ENCODE measurements at places on chromosomes 12 and 14.

DNA sequence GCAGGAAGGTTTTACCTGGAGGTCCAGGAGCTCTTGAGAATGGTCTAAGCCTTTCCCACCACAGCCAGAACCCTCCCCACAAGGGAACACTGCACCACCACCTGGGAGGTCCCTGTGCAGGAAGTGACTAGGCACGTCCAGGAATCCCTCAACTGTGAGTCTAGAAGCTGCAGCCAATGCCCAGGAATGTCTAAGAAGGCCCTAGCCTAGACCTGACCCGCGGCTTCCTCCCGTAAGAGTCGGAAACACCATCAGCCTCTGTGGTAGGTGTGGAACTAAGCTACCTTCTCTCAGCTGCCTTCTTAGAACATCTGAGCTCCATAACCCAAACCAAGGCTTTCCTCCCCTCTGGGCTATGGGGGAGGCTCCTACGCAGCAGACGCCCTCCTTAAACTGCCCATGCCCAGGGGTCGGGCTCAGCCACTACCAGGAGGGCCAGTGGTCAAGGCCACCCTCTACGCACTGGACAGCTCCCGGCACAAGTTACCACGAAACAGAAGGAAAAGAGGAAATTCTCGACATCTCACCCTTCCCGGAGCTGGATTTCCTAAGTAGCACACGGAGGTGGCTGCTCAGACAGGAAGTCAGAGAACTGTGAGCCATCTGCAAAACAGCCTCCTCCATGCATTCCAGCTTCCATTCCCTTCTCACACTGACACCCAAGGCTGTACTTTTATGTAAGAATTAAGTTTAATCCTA is 25.5 kb downstream of the ZFYVE21 start:
- no peak for DNase-seq

DNA sequence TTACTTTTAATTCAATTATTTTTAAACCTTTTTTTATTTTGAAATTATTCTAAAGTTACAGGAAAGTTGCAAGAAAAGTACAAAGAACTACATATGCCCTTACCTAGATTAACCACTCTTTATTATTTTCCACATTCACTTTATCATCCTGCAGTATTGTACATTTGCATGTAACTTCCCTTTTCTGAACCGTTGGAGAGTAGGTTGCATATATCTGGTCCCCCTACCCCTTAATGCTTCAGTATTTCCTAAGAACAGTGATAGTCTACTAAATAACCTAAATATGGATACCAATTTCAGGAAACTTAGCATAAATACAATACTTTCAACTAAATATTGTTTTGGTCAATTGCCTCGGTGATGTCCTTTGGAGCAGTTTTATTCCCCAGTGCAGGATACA is 15.0 kb downstream of the G2E3 start:
- no peak for DNase-seq

DNA sequence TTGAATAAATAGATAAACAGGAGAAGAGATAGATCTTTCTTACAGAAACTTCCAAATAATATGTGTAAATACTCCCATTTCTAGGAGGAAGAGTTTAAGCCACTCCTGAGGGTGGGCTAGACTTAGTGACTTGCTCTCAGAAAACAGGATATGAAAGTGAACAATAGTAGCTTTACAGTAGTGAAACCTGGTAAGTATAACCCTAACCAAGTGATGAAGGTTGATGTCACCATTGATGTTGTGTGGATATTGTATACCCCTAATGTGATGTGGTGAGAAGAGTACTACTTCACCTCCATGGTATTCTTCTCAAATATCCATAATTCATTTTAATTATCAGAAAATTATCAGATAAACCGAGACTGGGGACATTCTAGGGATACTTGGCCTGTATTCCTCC is 20.9 kb downstream of the AKAP6 start:
- DNase-seq = no peak

DNA sequence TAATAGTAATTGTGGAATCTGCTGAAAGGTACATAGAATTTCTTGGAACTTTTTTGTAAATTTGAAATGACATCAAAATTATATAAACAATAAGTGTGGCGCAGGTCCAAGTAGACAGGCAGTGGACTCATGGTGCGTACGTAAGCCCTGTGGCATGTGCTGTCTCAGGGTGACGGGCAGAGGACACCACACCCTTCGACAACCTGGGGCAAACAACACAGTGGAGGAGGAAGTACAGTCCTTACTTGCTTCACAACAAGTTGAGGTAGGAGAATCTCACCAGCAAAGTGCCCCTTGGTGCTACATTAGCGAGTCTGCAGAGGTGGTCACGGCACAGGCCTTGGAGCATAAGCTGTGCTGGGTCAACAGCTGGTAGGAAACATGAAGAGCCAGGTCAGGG is 180.9 kb downstream of the AEBP2 start:
- no peak for DNase-seq

DNA sequence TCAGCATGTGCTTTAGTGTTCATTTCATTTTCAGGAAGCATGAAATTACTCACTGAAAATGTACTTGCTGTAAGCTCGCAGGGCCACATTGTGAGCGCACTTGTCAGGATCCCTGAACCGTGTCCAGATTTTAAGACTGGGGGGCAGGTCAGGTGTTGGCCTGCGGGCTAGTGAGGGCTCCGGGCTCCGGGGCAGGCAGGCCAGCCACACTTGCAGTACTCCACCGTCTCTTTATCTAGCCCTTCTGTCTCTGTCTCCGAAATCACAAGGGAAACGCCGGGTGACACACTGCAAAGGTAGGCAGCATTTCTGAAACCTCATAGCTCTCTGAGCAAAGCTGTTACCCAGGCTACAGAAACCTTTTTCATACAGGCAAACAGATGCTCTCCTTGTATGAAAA is 98.7 kb downstream of the EML1 start:
- no peak for DNase-seq

- no peak for DNase-seq
Measured at GRCh38 chr12:96226401-96226800, 32.2 kb downstream of the ELK3 start.

GRCh38 chr12:1104088-1104800 is 113.2 kb downstream of the ERC1 start:
- DNase-seq = no peak

- no peak for DNase-seq
Measured at GRCh38 chr12:15962760-15963159, 51.6 kb downstream of the DERA start.
